ENCODE measurements at places on chromosomes 16 and 17.

DNA sequence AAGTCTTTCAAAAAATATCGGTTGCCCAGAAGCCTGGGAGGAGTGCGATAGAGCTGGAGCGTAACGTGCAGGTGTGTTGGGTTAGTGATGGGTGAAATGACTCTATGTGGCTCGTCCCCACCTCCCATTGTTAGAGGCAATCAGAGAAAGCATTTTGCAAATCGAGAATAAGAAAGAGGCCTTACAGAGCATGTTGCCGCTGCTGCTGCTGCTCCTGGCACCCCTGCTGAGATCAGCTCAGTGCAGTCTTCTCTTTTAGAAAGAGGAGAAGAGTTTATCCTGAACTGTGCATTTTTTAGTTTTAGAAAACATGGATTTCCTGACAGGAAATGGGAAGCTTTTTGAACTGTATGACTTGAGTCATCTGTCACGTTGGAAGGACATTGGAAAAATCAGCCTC, 774.5 kb upstream of the RBFOX1 start:
- DNase-seq = no peak

DNA sequence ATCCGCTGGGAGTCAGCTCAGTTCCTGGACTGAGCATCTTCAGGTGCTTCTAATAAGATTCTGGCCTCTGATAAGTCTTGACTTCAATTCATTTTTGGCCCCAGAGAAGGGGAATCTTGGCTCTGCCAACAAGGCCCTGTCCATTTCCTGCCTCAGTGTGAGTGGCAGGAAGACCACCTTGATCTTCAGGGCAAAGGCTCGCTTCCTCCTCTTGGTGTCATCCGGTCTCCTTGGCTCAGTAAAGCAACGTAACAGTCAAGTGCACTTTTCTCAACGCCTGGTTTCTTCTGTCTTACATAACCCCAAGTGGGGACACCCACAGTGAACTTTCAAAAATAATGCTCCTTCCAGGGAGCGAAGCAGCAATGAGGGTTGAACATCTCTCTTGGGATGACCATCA, 169.8 kb downstream of the PRKCB start:
- peak; percentile 29 for DNase-seq

- DNase-seq = no peak
Measured at GRCh38 chr16:49923411-49923810, 67.5 kb upstream of the ZNF423 start.

GRCh38 chr17:83030432-83030831, 49.0 kb upstream of the METRNL start:
- DNase-seq = no peak

DNA sequence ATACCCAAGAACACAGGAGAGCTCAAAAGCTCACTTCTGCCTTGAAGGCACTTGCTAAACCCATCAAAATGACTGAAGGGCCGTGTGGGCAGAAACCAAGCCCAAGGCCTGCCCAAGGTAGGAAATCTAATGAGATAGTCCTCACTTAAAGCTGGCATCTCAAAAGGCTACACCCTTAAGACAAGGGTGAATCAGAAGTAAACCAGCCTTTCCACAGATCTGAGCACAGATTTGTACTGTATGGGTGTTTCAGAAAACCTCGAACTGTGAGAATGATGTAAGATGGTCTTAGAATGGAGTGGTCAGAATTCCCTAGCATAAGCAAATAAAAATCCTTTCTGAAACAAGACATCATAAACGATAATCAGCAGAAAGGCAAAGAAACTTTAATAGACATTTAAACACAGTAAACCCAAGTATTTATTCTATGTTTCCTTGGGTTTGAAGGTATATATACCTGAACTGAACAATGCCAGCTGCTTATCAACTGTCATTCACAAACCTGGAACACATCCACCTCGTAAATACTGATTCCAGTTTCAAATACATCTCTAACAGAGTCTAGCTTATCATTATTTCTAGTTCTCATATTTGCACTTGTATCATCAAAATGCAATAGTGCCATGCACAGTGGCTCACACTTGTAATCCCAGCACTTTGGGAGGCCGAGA, 37.8 kb downstream of the GLG1 start:
- DNase-seq = no peak

DNA sequence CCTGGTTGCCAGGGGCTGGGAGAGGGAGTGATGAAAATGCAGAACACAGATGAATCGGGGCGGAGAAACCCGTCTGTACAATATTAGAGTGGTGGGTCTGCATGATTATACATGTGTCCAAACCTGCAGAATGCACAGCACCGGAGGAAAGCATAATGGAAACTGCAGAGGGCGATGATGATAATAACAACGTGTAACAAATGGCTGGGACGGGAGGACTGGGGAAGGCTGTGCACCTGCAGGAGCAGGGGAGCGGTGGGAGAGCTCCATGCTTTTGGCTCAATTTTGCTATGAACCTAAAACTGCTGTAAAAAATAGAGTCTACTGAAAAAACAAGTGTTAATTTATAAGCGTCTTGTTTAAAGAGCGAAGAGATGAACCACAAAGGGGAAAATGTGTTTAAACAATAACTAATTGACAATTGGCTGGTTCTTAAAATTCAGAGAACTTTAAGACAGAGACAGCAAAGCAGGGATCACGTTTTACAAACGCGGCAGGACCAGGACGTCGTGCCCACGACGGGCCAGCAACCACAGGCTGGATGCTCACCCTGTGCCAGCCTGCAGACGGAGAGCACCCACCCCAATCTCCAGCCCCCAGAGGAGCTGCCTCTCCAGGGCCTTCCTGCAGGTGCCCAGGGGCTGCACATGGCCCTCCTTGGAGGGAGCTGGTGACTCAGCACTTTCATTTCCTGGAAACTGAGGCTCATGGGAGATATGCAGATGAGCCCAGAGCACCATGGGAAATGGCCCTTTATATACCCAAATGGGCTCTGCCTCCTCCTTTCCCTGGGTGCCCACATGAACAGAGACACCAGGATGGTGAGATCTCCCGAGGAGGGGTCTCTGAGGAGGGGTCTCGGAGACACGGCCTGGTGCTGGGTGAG, at the start of gene TEX19:
TSS of gene TEX19 (plus strand) at position 783 of the 886 bp plus-strand sequence. CDS start 2,904 bp downstream, outside the sequence.
- DNase-seq = no peak

- DNase-seq = no peak
Measured at GRCh38 chr17:15348021-15348420, 6.6 kb upstream of the TEKT3 start.

DNA sequence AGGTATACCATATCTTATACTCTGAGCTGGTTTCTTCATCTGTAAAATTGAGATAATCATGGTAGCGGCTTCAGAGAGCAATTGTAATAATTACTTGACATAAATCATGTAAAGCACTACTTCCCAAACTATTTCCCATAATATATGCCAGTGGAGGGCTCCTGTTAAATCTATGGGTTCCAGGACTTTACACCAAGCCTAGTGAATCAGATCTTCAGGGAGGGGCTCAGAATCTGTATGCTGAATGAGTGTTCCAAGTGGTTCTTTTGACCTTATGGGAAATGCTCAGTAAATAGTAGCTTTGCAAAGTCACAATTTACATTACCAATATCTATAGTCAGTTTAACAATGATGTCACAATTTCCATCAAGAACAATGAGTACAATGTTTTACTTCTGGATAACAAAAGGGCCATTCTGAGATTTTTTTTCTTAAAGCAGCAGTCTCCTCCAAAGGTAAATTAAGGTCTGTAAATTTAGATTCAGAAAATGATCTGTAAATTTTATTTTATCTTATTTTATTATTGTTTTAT, 50.9 kb upstream of the NLK start:
- no peak for DNase-seq

Data from suppressor macrophage (primary cell).